Effector memory CD4-positive, alpha-beta T cell (primary cell): ENCODE measurements at places on chromosomes 11 and 22.

DNA sequence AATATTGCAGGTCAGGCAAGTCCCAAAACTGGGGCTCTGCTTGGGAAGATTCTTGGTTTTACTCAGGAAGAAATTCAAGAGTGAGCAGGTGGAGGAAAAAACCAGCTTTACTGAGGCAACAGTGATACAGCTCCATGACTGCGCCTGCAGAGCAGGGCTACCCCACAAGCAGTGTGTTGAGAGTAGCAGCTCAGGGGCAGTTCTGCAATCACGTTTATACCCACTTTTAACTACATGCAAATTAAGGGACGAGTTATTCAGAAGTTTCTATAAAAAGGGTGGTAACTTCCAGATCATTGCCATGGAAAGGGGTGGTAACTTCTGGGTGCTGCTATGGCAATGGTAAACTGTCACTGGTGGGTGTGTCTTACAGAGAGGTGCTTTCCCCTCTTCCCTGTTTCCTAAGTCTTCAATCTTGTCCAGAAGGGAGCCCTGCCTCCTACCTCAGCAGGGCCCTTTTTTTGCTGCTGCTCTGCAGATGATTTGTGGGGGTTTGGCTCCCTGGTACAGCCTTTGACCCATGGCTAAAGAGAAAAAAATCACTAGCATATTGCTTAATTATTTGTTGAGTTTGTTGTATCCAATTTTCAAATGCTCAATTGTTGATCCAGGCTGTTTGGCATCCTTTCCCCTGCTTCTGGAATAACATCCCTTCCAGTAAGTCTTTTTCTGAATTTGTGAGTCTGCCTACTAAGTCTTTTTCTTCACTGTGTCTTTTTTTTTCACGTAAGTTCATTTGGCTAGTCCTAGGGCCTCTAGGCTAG, 30.0 kb upstream of the ME3 start:
- DNase-seq: no peak

GRCh38 chr11:3767536-3767935, 29.8 kb downstream of the NUP98 start:
- no peak for DNase-seq

- no peak for DNase-seq
Measured at GRCh38 chr11:64378335-64378880, 19.4 kb downstream of the RPS6KA4 start.

DNA sequence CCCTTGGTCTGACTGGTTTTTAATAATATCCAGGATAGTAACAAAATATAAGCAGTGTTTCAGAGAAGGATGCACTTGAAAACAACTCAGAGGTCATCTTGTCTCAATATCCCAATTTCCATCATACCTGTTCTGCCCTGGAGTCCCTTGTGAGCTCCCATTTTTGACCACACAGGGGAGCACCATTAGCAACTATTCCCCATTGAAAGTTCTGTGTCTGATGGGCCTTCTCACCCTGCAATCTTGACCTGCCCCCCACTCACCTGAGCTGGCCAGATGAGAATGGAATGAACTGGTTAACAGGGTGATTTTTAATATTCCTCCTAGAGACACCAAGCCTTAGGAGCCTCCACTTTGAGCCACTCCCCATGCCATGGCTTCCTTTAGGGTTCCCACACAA, 3.8 kb upstream of the CAPN5 start:
- no peak for DNase-seq

- DNase-seq: no peak
Measured at GRCh38 chr22:47918276-47918921, 1155.9 kb downstream of the TBC1D22A start.

DNA sequence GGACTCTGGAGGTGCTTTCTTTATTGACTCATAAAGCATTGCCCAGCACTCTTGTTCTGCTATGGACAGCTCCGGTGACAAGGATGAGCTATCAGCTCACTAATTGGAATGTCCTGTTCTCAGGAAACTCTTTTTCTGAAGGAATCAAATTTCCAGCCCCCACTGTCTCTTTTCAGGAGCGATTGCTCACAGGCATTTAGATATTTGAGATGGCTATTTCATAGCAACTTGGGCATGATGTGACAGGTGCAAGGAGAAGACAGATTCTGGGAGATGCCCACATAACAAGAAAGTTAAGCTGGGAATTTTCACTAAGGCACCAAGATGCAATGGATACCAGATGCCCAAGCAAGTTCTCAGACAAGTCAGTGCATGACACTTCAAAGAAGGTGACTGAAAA, 123.4 kb upstream of the CSNK2A3 start:
- DNase-seq: no peak

- no peak for DNase-seq
Measured at GRCh38 chr11:465896-466530, 15.9 kb downstream of the PTDSS2 start.

DNA sequence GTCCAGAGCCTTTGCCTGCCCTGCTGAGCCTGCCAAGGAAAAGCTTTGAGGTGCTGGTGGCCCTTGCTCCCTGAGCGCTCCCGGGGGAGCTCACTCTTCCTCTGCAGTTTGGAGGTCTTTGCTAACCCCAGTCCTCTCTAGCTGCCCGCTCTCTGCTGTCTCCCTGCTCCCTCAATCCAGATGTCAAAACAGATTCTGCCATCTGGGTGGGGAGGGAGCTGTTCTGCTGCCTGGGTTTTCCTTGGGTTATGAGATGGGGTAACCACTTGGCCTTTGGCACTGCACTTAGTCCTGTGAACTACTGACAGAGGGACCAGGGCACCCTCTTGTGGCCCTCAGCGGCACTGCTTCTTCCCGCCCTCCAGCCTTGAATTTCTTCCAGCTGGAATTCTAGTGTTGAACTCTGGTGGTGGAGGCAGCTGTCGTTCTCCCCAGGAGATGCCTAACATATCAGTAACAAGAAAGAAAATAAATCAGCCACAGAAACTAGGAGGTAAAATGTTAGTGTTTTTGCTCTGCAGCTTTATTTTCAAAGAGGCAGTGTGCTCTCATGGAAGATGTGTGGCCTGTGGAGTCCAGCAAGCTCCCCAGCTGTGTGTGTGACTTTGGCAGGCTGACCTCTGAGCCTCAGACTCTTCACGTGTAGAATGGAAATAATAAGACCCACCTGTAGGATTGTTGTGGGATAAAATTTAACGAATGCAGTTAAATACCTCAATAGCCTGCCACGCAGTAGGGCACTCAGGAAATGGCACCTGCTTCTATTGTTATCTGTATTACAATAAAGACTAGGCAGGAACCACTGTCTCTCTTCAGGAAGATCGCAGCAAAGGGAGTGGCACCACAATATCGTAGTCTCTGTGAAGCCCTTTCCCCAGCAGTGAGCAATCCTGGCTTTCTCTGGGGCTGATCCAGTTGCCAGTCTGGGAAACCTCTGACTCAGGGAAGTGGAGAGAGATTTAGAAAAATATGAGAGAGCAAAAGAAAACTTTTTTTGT, 23.4 kb downstream of the ARFGAP2 start:
- DNase-seq: no peak

GRCh38 chr11:12914400-12914912, 94.7 kb upstream of the RASSF10 start:
- no peak for DNase-seq

DNA sequence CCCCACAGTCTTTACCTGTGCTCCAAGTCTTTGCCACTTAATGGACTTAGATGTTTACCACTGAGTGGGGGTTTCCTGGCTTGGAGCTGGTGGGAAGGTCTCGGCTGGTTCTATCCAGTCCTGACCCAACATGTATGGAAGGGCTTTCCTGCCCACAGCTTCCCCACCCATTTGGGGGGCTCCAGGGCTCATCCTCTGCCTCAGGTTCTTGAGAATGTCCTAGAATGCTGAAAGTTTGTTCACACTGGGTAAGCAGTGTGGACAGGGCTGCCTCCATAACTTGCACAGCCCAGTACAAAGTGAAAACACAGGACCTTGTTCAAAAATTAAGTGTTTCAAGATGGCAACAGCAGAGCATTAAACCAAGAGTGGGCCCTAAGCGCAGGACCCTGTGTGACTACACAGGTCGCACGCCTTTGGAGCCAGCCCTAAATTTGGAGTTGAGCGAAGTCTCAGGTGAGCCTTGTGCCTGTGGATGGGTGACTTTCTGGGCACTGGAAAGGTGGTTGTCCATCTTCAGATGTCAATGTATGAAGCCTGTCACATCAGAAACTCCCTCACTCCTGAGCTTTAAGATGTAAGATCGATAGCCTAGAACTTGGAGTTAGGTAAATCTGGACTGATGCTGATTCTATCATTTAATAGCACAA, 72.7 kb upstream of the NARS2 start:
- DNase-seq: no peak

GRCh38 chr11:130916238-130916855, at the start of gene SNX19:
TSS of gene SNX19 (minus strand) at chr11:130916479. CDS start at chr11:130915939, 540 bp downstream.
- DNase-seq: peak; percentile 80

GRCh38 chr11:86741839-86742805, 58.2 kb upstream of the PRSS23 start:
- no peak for DNase-seq

- DNase-seq: no peak
Measured at GRCh38 chr11:78251083-78251775, 62.5 kb downstream of the USP35 start.

DNA sequence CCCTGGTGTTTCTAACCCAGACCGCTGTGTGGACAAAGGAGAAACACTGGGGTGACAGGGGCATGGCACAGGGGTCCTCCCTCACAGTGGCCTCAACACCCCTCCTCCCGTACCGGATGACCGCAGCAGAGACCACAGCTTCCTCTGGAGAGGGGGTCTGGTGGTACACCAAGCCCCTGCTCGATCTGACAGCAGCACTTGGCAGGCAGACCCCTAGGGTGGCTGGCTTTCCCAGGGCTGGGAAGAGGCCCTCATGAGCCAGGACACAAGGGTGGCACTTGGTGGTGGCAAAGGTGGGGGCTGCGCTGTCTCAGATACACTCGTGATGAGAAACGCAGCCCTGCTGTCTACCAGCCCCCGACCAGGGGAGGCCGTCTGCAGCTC, 38.7 kb downstream of the DUSP8 start:
- DNase-seq: no peak

- DNase-seq: no peak
Measured at GRCh38 chr11:6356503-6357055, 33.7 kb upstream of the SMPD1 start.

DNA sequence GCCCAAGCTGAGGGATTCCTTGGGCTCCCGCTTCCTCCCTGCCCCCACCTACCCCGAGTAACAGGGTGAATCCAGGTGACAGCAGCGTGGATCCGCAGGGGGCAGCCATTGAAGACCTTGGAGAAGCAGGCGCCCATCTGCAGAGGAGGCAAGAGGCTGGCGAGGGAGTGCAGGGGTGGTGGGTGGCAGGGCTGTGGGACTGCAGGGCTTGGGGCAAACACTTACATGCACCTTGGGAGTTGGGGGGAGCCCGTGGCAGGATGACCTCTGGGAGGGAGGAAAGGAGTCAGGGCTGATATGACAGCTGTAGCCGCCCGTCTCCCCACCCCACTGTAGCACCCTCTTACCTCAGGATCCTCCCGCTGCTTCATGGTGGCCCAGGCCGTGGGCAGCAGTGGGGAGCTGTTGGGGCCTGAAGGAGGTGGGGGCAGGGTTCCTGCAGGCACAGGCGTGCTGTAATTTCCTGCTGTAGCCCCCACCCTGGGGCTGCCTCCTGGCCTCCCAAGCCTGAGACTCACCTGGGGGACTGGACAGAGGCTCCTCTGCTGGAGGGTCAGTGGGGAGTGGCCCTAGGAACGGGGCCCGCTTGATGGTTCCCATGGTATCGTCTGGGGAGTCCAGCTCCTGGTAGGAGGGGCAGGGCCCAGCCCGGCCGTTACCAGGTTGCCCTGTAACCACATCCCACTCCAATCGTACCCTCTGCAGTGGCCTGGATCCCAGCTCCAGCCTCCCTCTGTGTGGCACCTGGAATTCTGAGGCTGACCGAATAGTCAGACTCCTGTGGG, 6.1 kb downstream of the MAP4K2 start:
- no peak for DNase-seq

- DNase-seq: no peak
Measured at GRCh38 chr11:23315286-23315685, 455.0 kb upstream of the CCDC179 start.

- DNase-seq: no peak
Measured at GRCh38 chr22:29457730-29458129, 19.3 kb downstream of the RFPL1 start.

DNA sequence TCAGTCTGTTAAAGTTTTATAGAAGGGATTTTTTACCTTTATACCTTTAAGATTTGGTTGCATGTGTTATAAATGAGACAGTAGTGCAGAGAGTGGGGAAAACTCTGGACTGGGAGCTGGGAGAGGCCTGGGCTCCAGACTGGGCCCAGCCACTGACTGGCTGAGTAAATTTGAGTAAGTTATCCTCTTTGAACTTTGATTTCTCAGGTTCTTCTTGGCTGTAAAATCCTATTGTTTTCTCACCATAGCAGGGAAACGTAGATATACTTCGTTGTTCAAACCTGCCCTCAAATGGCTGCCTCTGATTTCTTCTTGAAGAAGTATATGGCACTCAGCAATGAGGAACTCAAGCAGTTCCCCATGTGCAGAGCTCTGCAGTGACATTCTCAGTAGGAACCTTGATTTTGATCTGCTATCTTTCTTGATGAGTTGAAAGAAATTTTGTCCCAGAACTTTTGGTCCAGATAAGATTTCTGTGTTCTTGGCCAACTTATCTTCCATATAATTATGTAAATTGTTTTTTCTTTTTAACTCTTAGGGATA, 8.8 kb downstream of the BMAL1 start:
- DNase-seq: no peak

DNA sequence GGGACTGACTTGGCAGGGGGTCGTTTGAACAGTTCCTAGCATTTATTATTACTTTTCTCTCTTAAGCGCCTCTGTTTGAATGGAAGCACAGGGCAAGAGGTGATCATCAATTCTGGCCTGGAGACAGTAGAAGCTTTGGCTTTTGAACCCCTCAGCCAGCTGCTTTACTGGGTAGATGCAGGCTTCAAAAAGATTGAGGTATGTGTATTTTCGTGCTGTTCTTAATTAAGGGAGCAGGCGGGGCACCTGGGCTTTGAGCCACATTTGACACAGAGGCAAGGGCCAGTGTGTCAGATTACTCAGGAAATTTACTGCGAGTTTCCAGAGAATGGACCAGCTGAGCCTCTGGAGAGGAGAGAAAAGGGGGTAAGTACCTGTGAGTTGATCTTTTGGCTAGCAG, 102.4 kb upstream of the SORL1-AS1 start:
- DNase-seq: no peak

GRCh38 chr11:79087961-79088318, 352.9 kb downstream of the TENM4 start:
- DNase-seq: no peak
